ENCODE measurements at places on chromosomes 16 and 17.

DNA sequence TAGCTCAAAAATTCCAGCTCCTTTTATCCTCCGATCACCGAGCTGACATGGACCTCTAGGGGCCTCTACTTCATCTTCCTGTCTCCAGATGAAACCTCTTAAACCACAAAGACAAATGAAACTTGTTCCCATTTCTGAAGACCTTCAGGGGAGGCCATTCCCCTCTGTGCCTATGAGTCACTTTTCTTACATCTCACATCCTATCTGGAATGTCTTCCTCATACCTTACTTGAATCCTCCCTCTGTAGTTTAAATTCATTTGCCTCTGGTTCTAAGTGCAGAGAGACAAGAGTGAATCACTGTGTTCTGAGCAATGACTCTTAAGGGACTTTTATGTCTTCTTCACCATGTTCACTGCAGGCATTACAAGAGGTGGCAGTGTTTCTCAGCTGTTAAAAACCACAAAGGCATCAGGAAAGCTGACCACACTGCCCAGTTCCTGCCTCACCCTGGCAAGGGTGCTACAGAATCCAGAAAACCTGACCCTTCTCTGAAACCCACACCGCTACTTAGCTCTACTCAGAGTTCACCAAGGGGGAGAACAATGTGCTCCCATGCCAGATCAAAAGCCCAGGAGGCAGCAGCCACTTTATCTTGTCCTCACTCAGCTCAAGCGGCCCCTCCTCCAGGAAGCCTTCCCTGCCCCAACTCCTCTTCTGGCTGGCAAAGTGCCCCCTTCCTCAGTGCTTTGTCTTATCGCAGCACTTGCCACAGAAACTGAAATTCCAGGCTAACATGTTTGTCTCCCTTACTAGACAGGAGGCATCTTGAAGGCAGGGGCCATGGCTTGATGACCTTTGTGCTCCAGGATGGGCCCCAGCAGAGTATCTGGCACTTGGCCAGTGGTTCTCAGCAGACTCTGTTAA, 6.4 kb downstream of the CUEDC1 start:
- DNase-seq, result peak; percentile 74

GRCh38 chr17:40610359-40610758, 37.3 kb downstream of the SMARCE1 start:
- DNase-seq, result no peak

DNA sequence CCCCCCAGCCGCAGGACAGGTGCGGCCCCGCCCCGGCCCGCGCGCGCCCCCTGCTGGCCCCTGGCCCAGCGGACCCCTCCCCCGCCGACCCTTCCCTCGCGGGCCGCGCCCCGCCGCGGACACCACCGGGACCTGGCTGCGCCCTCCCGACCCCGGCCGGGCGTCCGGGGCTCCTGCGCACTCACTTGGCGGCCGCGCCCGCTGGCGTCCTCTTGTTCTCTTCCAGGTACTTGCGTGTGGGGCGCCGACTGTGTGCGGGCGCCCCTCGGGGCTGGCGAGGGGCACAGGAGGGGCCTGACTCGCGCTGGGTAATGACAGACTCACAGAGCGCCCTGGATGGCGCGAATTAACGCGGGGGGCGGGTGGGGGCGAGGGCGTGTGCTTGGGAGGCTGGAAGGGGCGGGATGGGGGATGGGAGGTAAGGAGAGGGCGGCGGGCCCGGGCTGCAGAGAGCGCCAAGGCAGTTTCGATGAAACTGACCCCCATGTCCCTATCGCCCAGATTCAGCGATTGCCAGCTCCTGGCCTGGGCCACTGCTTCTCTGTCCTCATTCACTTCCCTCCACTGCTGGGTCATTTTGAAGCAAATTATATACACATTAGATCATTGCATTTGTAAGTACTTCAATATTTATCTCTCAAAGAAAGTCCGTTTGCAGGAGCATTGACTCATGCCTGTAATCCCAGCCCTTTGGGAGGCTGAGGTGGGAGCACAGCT, 445 bp upstream of the DBNDD1 start:
- no peak for DNase-seq

DNA sequence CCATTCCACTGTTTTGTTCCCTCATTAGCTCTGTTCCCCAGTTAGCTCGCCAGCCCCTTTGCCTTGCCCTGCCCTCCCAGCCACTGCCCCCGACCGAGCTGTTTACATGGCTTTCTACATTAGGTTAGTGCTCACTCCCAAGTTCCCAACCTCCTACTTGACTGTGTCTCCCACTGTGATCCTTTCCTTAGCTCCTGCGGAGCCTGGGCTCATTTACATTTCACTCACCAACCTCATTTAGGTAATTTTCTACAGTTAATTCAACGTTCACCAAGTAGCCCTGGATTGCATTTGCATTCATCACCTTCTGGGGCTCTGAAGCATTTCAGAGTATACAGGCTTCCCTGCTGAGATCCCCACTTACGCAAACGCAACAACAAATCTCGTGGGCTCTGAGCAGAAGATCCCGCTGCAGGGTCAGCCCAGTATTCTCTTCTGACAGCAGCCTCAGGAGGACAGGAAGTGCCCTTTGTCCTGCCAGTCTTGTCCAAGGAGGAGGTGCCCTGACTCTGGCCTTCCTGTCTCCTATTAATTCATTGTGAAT, 325.8 kb upstream of the CCL2 start:
- DNase-seq, result no peak

DNA sequence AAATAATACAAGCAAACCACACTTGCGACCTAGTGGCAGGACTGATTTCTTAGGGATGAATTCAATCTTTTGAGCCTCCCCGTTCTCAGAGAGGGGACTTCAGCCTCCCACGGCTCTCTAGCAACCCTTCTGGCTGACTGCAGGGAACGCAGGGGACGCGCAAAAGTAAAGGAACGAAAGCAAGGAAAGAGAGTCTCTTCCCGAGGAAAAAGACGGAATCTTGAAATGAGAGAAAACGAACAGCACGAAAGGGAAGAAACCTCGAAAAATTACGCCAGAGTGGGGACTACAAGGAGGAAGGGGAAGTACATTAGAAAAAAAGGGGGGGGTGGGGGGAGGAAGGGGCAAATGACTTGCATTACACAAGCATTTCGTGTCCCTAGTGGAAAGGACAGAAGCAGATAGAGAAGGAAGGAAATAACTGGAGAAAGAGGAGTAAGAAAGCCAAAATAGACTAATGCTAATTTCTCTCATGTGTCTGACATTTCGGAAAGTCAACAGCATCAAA, 1.2 kb downstream of the GRB2 start:
- DNase-seq, result peak; percentile 88

DNA sequence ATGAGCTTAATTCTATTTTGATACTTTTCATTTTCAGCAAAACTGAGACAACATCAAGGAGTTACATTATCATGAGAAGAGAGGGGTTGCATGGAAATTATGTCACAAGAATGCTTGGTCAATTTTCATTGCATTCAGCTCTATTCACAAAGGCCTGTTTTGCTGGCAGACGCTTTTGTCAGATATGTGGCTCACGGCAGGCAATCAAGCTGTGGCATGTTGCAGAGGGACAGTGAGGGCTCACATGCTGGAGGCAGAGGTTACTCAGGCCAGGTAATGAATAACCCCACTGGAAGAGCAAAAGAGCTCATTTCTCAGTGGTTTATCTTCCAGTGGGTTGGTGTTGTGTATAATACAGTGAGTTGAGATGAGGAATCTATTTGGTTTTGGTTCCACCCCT, 98.7 kb upstream of the RBFOX1 start:
- no peak for DNase-seq

- peak; percentile 91 for DNase-seq
These were observed 9.4 kb downstream of the MAP3K14 start for GRCh38 chr17:45307290-45308015.

DNA sequence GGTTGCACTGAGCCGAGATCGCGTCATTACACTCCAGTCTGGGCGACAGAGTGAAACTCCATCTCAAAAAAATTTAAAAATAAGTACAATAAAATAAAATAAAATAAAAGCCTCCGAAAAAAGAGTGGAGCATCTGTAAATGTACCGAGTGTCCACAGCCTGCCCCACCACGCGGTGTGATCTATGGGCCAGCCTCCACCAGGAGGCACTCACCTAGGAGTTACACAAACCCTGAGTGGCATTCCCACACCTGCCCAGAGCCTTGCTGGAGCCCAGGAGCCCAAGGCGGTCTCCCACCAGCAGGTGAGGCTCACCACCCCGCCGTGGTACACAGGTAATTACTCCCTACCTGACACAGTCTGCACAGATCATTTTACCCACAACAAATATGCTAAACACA, 183.2 kb downstream of the ZNF423 start:
- no peak for DNase-seq

DNA sequence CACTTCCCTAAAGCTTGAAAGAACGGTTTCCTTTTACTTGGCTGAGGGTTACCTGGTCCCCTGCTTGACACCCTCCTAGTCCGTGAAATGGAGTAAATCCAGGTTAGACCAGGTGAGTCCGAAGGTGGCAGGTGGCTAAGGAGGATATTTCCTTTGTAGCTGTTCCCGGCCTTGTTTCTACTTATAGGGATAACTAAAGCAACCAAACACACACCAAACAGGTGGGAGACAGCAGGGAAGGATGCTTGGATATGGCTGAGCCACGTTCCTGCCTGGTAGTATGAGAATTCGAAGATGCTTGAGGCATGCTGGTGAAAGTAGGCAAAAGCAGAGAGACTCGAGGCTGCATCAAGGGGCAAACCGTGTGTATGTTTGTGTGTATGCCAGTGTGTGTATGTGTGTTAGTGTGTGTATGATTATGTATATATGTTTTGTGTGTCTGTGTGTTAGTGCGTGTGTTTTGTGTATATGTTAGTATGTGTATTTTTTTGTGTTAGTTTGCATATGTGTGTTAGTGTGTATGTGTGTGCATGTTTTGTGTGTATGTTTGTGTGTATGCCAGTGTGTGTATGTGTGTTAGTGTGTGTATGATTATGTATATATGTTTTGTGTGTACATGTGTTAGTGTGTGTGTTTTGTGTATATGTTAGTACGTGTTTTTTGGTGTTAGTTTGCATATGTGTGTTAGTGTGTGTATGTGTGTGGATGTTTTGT, 28.9 kb downstream of the RBFOX1 start:
- DNase-seq, result no peak

DNA sequence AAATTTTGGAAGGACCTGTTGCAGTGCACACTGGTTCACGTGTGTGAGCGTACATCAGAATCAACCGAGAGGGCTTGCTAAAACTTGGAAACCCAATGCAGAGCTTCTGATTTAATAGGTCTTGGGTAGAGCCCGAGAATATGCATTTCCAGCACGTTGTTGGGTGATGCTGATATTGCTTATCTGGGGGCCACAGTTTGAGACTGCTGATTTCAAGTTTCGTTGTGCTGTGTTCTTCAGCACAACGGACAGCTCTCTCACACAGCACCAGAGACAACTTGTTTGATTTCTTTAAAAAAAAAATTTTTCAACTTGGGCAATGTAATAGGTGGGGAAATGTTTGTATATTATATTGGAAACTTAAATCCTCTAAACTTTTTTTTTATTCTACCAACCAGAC, 9.4 kb downstream of the OR4D2 start:
- DNase-seq, result no peak

DNA sequence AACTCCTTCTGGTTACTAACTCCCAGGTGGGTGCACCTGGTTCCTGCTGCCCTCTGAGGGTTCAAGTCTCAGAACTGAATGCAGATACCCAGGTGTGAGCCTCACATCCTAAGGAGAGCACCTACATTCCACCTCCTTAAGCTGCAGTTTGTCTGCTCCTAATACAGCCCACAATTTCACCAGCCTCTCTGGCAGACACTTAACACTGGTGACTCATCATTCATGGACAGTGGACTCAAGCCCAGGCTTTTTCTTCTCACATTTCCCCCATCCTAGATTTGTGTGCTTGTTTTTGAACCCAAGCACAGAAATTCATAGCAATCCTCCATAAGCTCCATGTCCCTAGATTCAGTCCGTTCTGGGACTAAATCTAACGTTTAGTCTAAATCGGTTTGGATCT, 7.0 kb upstream of the MAF start:
- no peak for DNase-seq

- peak; percentile 84 for DNase-seq
These were observed 561 bp upstream of the HERPUD1 start for GRCh38 chr16:56931271-56931891.

- no peak for DNase-seq
These were observed 28.2 kb upstream of the KPNB1 start for GRCh38 chr17:47621293-47622179.

DNA sequence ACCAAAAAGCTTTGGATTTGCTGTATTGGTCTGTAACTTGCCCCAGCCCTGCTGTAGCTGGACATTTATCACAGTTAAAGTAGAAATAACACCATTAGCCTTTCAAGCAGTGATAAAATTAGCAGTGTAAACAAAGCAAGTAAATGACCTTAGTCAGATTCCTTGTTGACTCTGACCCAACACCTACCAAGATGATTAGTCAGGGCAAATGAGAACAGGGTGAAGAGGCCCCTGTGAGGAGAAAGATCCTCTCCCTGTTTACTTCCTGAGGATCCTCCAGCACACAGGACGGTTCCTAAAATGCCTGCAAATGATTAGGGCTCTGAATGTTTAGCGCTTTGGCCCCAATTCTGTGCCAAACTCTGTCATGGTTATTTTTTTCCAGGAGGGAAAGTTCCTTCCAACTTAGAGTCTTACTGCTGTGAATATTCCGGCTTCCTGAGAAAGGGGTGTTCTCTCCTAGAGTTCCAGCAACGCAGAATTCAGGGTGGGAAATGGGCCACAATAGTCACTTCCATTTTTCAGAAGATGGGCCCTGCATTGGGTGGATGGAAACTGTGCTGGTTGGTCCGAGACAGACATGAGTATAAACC, 259.0 kb upstream of the MYOCD start:
- no peak for DNase-seq

Data from MV-4-11 (cell line).